NAMALWA (cell line): ENCODE measurements at places on chromosomes 4 and X.

GRCh38 chr4:146790515-146790914, 151.8 kb downstream of the POU4F2 start:
- no peak for DNase-seq

DNA sequence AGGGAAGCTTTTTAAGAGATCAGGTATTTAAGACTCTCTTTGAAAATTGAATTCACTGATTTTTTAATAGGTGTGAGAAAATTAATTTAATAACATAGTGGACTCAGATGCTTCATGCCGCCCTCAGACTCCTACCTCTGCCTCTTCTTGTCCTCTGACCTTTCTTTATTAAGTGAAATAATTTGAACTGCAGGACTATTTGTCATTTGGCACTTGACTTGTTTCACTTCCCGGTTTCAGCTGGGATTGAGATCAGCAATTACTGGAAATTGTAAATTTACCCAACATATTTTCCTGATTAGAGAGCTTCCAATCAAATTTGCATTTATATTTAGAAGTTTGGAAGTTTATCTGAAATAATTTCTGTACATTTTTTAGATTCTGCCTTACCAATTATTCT, 116.8 kb downstream of the CBR4 start:
- DNase-seq: no peak

DNA sequence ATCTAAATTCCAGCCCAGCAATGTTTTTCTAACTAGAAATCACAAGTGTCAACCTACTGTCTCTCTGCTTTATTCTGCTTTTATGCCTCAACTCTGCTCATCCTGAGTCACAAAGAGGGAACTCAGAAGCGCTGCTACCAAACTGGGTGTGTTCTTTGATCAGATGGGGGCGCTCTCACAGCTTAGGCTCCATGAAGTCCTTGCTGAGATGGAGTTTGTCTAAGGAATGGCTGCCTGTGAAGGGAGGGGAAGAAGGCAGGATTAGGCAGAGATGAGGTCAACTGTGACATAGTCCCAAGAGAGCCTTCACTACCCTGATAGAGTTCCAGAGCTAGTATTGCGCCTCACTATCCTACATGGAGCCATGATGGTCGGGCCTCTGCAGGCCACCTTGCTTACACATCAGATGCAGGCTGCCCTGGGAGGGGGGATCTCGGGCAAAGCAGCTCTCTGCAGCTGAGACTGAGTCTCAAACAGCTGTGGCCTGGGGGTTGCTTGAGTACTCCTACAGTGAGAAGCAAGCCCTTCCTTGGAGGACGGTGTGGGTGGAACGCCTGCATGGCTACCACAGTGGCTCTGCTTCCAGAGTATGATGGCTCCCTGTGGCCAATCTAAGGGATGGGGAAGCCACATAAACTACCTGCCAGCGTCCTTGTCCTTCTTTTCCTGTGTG, 219.9 kb downstream of the CCNG2 start:
- DNase-seq: no peak

DNA sequence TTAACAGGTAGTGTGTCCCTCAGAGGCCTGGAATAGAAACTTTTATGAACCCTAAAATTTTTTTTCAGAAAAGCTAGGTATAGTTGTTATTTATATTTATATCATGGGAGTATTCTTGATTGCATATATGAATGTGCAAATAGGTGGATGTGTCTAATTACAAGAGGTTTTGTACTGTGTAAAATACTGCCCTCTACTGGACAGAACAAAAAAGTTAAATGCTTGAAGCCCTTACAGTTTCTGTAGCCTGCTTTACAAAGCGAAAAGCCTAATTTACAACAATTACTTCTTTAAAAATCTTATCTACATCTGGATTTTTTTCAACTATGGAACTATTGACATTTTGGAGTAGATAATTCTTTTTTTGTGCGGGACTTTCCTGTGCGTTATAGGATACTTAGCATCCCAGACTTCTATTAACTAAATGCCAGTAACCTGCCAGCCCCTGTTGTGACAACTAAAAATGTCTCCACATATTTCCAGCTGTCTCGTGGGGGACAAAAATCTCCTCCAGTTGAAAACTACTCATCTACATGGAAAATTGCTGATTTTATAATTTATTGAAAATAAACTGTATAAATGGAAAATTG, 35.1 kb downstream of the ENPEP start:
- peak; percentile 80 for DNase-seq

DNA sequence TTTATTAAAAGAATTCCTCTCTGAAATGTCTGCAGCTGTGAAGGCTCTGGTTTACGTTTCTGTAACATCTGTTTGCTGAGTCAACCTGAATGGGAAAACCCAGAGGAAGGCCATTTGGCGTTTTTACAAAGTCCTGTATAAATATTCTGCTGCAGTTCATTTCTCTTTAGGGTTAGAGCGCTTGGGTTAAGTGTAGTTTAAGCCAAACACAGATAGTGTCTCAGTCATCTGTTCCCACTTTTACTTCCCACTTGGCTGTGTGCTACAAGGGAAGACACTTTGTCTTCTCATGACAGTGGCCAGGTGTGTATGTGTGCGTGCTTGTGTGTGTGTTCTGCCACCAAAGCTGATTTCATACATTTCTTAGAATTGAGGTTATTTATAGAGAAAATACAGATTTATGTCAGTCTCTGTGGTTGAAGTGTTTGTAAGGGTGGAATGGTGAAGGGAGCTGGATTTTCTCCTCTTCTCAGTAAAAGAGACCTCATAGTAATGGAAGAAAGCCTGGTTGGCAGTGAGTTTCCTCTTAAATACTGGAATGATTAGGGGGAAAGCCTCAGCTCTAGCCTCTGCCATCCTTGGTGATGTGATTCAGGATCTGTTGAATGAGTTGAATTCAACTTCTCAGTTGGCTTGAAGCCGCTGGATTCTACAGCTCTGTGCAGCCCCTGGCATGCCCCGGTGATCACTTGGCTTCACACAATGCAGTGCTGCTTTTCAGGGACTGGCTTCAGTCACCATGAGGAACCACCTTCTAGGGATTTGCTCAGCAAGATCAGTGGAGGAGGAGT, 50.6 kb downstream of the JADE1 start:
- DNase-seq: no peak

- DNase-seq: no peak
These were observed 27.6 kb downstream of the NAF1 start for GRCh38 chr4:163139048-163139447.

DNA sequence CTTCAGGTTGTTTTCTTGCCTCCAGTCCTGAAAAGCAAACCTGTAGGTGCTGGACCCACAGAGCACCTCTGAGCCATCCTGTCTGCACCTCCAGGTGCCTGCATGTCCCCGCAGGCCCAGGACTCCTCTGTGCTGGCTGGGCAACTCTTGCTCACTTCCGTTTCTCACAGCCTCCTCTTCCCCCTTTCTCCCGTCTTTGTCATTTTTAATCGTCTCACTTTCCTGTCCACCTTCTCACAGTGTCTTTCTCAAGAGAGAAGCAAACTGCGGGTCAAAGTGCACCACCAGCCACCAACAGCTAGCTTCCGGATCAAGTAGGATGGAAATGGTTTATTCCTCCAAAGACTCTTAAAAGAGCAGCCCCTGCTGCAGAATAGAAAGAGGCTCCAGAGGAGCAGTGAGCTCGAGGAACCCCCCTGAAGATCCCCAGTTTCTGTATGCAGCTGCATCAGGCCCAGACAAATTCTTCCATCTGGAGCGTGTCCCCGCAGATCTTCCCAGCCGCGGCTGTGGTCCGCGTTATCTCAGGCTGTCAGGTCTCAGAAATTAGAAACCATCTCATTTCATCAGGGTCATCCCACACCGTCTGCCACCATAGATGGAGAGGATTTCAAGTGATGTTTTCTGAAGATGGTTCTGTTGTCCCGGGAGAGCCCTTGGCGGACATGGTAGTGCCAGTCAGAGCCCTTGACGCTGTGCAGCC, 87.7 kb downstream of the FHDC1 start:
- no peak for DNase-seq

DNA sequence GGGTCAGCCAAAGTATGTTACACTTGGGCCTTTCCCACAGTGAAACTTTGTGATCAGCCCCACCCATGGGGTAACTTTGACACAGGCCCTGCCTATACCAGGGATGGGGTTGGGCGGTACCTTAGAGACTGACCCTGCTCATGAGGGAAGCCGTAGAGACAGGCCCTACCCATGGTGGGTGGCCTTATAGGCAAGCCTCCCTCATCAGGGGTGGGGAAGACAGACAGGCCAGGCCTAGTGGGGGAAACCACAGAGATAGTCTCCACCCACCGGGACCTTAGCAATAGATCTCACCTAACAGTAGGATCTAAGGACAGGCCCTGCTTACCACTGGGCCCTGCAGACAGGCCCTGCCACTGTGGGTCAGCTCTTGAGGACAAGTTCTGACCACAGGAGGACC, 6.8 kb downstream of the PLP2 start:
- no peak for DNase-seq

DNA sequence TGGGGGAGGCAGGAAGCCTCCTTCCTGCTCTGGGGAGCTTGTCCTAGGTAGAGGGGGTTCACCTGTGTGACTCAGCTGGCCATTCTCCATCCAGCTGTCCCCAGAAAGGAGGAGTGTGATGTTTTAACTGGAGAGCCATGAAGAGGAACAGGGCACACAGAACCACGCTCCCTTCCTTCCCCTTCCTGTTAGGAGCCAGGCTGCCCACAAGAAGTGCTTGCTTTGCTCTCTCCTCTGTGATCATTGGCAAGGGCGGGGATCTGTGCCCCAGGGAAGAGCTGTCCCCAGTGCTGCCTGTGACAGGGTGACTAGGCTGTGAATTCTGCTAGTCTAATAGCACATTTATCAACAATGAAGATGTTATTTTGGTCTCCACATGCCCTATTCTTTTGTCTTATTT, 169.6 kb upstream of the GATB start:
- no peak for DNase-seq

- no peak for DNase-seq
These were observed 269.7 kb downstream of the HS3ST1 start for GRCh38 chr4:11158971-11159370.

DNA sequence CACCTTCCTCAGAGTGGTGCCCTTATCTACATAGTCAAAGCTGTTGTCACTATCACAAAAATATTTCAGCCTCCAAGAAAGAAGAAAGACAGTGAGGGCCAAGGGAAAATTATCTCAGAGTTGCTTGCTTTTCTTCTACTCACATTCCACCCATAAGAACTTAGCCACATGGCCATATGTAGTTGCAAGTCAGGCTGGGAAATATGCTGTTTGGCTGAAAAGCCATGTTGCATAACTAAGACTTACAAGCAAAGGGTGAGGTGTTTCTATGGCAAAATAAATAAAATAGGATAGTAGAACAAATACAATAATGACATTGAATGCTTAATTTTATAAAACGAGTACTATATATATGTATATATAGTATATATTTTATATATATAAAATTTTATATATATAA, 365.9 kb upstream of the PABPC4L start:
- no peak for DNase-seq

DNA sequence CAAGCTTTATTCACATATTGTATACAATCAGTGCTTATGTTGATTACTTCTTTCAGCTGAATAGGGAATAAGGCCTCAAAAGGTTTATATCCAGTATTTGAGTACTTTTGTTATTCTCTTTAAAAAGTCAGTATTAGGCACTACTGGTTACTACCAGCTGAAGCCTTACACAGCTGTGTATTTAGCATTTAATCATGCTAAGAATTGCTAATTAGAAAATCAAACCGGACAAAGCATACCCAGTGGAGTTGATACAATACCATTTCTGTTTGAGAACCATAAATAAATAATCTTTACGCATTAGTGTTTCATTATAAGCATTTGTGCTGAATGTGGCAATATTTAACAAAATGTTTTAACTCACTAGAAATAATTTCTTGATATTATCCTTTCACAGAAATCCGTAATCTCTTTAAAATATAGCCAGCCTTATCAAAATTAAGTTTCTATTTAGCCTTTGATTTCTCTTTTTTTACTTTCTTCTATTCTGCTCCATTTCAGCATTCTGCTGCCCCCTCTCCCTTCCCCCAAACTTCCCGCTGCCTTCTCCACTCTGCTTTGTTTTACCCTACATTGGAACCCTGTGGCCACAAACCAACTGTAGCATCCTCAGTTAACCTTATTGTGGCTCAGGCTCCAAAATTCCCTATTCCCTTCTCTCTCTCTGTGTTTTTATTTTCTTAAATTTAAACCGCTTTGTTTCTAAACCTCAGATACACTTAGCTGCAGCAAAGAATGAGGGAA, 37.8 kb downstream of the UGT8 start:
- no peak for DNase-seq

GRCh38 chr4:11427121-11427996, 1.3 kb downstream of the HS3ST1 start:
- no peak for DNase-seq

DNA sequence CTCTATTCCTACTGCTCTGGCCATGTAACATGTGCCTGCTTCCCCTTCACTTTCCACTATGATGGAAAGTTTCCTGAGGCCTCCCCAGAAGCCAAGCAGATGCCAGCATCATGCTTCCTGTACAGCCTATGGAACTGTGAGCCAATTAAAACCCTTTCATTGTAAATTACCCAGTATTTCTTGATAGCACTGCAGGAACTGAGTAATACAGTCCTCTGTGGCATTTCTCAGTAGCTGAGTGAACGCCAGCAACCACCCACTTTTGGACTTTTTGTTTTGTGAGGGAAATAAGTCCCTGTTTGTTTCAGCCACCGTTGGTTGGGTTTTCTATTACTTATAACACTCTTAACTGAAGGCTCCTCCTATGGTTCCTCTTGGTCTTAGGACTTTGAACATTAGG, 104.1 kb downstream of the C4orf51 start:
- no peak for DNase-seq

DNA sequence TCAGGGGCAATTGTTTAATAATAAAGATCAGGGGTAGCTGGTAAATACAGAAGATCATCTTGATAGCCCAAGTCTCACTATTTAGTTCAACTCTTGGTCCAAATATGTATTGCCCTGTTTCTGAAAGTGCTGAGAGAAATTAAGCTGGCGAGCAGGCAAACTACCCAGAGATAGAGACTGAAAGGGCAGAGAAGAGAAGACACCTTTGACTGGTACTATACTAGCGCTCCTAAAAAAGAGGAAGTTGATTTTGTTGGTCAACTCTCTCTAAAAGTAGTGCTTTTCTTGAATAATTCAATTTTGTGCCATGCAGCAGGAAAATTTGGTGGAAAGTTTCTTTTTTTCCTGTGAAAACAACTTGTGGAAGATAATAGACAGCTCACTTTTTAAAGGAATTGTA, 64.0 kb downstream of the IGSF1 start:
- no peak for DNase-seq

- DNase-seq: no peak
These were observed 10.2 kb upstream of the HPGD start for GRCh38 chr4:174532445-174532844.

DNA sequence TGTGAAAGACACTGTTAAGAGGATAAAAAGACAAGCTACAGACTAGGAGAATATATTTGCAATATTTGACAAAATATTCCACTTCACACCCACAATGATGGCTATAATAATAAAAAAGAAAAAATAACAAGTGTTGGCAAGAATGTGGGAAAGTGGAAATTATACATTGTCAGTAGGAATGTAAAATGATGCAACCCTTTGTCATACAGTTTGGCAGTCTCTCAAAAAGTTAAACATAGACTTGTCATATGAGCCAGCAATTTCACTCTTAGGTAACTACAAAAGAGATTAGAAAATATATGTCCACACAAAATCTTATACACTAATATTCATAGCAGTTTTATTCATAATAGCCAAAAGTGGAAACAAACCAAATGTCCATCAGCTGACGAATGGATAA, 5.2 kb upstream of the RADX start:
- no peak for DNase-seq
